ENCODE measurements at places on chromosomes 3 and 15.

GRCh38 chr15:92152983-92153382, 240.7 kb upstream of the ST8SIA2 start:
- no peak for DNase-seq

DNA sequence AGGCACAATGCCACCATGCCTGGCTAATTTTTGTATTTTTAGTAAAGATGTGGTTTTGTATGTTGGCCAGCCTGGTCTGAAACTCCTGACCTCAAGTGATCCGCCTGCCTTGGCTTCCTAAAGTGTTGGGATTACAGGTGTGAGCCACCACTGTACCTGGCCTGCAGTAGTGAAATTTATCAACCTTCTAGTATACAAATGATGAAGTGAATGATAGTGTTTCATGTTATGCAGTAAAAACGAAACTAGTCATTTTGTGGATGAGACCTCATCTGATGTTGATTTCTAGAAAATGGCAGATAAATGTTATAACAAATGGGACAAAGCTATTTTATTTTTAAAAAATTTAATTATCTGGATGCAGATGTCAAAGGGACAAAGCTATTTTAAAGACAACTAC, 32.9 kb downstream of the NXPE3 start:
- no peak for DNase-seq

GRCh38 chr15:71435552-71435951, 320.3 kb downstream of the THSD4 start:
- no peak for DNase-seq

- no peak for DNase-seq
Observed at GRCh38 chr15:67142092-67142766, 76.8 kb downstream of the SMAD3 start.

DNA sequence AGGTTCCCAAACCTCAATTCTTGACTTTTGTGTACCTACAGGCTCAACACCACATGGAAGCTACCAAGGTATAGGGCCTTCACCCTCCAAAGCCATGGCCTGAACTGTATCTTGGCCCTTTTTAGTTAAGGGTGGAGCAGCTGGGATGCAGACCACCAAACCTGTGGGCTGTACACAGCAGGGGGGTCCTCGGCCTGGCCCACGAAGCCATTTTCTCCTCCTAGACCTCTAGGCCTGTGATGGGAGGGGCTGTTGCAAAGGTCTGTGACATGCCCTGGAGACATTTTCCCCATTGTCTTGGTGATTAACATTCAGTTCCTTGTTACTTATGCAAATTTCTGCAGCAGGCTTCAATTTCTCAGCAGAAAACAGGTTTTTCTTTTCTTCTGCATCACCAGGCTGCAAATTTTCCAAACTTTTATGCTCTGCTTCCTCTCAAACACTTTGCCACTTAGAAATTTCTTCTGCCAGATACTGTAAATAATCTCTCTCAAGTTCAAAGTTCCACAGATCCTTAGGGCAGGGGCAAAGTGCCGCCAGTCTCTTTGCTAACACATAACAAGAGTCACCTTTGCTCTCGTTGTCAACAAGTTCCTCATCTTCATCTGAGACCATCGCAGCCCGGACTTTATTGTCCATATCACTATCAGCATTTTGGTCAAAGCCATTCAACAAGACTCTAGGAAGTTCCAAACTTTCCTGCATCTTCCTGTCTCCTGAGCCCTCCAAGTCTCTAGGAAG, 90.9 kb upstream of the PLXND1 start:
- DNase-seq, result no peak

GRCh38 chr15:49036650-49037545, 9.3 kb downstream of the SECISBP2L start:
- DNase-seq, result peak; percentile 64

DNA sequence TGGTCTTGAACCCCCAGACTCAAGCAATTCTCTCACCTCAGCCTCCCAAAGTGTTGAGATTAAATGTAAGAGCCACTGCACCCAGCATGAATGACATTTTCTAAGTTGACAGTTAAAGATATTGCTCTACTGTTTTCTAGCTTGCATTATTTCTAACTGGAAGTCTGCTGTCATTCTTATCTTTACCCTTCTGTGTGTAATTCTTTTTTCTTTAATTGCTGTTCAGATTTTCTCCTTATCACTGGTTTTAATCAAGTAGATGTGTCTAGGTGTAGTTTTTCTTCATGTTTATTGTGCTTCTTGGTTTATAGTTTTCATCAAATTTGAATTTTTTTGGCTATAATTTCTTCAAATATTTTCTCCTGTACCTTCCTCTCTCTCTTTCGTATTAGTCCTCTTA, 4.9 kb downstream of the PARP15 start:
- DNase-seq, result peak; percentile 7

DNA sequence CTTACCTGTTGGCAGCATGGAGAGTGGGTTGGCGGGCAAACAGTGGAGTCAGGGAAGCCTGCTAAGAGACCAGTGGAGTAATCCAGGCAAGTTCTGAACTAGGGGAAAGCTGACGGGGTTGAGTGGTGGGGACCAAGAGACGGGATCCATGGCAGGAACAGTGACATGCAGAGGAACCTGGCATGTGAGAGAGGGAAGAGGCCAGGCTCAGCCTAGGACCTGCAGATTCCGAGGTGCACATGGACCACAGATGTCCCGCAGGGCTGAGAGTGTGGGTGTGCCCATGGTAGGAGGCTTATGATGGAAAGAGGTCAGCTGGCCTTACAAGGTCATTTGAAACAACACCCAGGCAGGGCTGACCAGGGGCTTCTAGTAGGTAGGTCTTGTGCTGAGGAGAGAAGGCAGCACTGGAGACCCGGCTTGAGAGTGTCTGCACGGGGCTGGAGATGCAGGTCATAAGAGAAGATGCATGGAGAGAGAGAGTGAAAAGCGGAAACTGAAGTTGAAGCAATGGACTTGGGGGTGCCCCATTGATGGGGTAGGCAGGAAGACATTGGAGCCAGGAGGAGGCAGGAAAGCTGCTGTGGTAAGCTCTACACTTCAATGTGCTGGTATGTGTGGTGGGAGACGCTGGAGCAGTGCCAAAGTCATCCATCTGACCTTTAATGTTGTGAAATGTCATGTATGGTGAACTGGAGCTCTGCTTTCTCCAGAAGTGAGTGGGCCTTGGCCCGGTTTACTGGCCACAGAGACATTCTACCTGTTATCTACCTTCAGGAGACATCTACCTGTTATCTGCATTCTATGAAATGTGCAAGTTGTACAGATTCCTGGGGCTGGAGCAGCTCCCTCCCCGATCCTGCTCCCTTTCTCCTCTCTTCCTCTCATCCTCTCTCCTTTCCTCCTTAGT, 4.6 kb downstream of the SPSB4 start:
- DNase-seq, result no peak

- DNase-seq, result no peak
Observed at GRCh38 chr3:45057557-45057956, 31.5 kb downstream of the CLEC3B start.

GRCh38 chr3:90092994-90093393, 985.6 kb downstream of the EPHA3 start:
- DNase-seq, result peak; percentile 37
